ENCODE measurements at places on chromosomes 7 and 10.

GRCh38 chr10:121880895-121881294 lies 46.9 kb downstream of the ATE1 start:
- no peak for DNase-seq

- DNase-seq: no peak
Measured at GRCh38 chr7:80414331-80414730, 97.5 kb downstream of the GNAT3 start.

GRCh38 chr10:11512596-11512995 lies 98.9 kb downstream of the USP6NL start:
- DNase-seq: no peak

GRCh38 chr10:91206427-91206826 lies 14.0 kb upstream of the PCGF5 start:
- no peak for DNase-seq

GRCh38 chr10:85638797-85639196 lies 727.8 kb downstream of the GRID1 start:
- no peak for DNase-seq

- DNase-seq: no peak
Measured at GRCh38 chr7:66727058-66727457, 13.5 kb upstream of the RABGEF1 start.

- peak; percentile 55 for DNase-seq
Measured at GRCh38 chr10:3623746-3624145, 161.3 kb downstream of the KLF6 start.

DNA sequence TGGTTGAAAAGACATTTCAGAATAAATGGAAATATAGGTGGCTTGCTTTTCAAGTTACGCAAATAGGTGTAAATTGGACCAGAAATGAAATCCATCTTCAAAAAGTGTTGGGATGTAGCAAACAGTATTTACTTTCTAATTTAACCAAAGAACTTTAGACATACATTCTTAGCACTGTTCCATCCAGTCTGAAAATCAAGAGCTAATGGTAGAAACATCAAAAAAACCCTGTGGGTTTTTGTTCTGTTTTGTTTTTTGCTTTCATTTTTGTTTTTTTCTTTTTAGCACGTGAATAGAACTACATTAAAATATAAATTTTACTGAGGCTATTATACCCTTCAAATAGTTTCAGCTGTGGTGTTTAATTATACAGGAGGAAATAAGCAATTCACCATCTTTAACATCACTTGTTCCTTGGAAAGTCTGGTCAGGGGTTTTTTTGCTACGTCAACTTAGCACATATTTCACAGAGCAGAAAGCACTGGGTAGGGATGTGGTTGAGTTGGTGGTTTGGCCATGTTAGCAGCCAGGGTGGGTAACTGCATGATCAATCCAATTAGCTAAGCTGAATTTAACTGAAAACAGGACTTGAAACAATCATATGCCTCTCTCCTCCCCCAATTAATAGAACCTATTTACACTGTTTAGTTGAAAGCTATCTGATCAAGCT lies 275.4 kb upstream of the PFKP start:
- DNase-seq: no peak

DNA sequence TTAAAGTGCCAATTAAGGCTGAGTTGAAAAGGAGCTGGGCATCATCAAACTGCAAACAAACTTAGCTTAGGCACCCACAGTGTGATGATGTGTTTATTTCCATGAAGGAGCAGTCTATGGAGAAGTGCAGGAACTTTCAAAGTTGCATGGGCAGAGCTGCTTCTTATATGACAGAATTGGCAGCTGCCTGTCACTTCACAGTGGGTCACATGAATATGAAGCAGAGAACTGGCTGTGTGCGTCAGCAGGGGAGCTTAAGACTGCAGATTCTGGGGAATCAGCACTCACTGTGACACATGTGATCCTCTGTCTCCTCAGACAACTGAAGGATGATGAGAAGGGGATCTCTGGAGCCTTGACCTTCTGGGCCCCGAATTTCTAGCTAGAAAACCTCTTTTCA lies 36.6 kb downstream of the RBM28 start:
- DNase-seq: no peak

- no peak for DNase-seq
Measured at GRCh38 chr7:37000511-37000910, 276.2 kb upstream of the AOAH start.

DNA sequence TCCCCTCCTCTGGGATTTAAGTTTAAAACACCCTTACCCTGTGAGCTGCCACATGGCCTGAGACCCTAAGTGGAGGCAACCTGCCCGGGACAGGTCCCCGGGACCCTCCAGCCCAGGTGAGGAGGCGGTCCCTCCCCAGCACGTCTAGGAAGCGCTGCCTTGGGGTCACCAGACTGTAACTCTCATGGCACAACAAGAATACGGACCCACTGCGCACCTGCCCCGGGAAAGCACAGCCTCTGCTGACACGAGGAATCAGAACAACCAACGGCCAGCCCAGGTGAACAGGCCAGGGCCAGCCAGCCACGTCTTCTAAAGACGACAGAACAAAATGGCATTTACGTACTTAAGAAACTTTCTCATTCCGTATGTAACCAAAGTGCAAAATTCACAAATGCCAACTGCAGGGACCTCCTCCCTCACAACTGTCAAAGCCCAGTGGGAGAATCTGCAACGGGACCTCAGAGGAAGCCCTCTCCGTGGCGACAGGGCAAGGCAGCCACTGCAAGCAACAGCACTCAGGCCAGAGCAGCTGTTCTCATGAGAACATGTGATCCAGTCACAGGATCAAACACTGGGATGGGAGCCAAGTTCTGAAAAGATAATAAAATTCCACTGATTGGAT lies 208.4 kb downstream of the DIP2C start:
- no peak for DNase-seq

DNA sequence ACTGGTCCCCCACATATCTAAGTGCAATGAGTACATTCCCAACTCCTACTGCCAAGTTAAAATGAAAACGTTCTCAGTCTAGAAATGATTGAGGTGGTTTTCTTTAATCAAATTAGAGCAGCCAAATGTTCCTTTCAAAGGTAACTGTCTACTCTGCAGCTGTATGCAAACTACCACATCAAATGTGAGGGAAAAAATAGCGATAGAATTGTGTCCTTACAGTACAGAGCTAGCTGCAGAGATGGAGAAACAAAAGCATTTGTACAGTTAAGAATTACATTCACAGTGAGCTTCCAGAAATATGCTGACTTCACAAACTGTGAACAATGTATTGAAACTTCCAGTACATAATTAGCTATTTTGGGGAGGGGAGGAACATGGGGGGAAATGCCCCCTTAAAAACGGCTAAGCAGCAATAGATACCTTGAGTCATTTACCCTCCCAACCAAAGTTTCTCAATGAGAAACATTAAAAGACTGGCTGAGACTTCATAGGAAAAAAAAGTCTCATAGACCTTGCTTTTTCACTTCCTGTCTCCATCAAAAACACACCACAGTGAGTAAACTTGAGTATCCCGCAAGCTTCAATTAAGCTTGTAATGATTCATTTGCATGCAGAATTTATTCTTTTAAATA lies 22.9 kb downstream of the CDK6 start:
- DNase-seq: peak; percentile 20

DNA sequence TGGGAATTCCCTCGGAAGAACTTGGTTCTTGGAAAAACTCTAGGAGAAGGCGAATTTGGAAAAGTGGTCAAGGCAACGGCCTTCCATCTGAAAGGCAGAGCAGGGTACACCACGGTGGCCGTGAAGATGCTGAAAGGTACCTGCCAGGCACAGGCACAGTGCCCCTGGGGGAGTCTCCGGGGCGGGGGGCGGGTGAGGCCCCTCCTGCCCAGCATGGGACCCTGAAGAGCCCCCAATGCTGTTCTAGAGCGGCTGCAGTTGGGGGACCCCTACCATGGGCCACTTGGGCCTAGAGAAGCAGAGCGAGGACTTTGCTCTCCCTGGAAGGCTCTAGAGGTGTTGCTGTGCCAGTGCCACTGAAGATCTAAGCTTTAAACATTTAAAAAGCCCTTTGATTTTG lies 21.6 kb upstream of the CSGALNACT2 start:
- DNase-seq: no peak

- no peak for DNase-seq
Measured at GRCh38 chr10:96626795-96627194, 40.0 kb upstream of the TM9SF3 start.

GRCh38 chr10:84352251-84352842 lies 24.0 kb downstream of the CCSER2 start:
- peak; percentile 60 for DNase-seq

- peak; percentile 56 for DNase-seq
Measured at GRCh38 chr7:127997226-127997922, 33.9 kb downstream of the LRRC4 start.

DNA sequence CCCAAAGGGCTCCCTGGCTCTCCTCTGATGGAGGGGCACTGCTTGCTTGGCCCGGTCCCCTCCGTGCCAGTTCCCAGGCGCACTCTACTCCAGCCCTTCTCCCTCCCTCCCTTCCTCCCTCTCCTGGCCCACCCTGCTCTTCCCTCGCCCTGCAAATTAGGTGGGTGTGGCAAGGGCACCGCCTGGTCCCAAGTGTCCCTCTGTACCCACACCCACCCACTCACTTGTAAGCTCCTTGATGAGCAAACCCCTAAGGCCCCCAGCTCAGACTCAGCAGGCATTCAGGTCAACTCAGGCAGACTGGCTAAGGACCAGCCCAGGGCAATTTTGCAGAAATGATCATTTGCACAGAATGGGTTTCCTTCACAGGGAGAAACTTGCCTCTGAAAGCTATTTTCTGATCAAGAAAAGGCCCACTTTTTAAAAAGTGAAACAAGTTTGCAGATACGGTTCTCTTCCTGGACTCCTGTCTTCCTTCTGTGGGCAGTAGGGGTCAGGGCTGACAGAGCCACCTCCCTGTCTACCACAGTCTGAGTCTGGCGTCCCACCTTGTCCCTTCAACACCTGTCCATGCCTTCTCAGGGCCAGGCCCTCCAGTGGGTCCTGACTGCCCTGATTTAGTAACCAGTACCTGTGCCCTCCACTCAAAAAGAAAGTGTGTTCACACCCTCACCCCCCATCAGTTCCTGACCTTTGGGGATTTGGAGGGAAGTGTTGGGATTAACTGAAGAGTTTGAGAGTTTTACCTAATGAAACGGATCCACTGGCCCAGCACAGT lies 28.3 kb downstream of the C10orf71 start:
- DNase-seq: no peak

- no peak for DNase-seq
Measured at GRCh38 chr7:75637854-75638593, 100.7 kb downstream of the HIP1 start.

DNA sequence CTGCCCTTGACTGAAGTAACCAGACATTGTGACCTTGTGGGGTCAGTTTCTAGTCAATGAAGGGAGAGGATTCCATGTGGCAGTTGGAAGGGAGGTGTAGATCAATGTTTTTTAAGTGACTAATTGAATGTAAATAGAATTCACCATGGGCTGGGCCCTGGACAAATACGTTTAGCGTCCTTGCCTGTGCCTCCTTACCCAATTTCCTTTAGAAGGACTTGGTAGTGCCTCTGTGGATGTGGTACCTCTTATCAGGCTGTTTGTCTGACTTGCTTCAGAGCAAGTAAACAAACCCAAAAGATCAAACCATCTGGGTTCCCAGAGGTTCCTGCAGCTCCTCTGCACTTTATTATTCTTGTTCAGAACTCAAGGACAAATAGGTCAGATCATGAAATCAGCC lies 4.3 kb upstream of the KAT6B start:
- no peak for DNase-seq

DNA sequence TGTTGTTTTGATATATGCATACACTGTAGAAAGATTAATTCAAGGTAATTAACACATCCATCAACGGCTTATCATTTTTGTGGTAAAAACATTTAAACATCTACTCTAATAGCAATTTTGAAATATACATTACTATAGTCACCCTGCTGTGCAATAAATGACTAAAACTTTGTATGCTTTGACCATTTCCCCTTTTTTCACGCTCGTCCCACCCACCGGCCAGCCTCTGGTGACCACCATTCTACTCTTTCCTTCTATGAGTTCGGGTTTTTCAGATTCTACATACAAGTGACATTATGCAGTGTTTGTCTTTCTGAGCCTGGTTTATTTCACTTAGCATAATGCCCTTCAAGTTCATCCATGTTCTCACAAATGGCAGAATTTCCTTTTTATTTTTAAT lies 21.3 kb downstream of the CYCS start:
- no peak for DNase-seq

GRCh38 chr10:22824520-22824919 lies 103.3 kb upstream of the ARMC3 start:
- DNase-seq: no peak

DNA sequence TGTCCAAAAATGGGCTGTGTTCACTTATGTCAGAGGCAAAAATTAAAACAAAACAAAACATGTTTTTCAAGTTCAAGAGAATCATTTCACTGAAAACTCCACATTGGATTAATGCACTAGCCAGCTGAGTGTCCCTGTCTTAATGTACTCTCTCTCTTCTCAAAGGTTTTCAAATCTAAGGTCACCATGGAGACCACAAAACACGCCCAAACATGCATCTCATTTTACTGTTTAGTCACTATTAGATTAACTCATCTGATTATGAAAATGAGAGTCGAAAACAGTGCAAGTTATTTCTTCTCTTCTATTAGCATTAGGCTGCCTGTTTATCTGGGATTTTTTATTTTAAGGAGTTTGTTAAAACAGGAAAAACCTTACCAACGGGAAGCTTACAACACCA lies 70.8 kb upstream of the ASAH2 start:
- DNase-seq: peak; percentile 33

- DNase-seq: no peak
Measured at GRCh38 chr10:91294134-91294906, 73.9 kb downstream of the PCGF5 start.

DNA sequence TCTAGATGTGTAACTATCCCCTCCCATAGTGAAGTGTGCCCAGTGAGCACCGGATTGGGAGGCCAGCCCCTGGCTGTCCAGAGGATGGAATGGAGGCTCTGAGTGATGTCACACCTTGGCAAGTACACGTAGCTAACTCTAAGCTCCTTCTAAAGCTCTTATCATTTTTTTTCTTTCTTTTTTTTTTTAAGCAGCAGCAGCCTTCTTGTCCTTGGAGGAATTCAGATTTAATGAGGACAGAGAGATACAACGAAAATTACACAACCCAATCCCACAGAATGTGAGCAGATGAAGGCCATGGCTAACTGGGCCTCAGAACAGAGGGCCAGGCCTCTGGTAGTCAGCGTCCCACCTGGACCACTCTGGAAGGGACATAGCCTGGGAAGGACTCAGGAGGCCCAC lies 11.3 kb downstream of the TNS3 start:
- DNase-seq: peak; percentile 54

- no peak for DNase-seq
Measured at GRCh38 chr10:17379151-17379690, 75.2 kb downstream of the ST8SIA6 start.

- no peak for DNase-seq
Measured at GRCh38 chr10:78813998-78814399, 254.8 kb upstream of the ZMIZ1 start.

DNA sequence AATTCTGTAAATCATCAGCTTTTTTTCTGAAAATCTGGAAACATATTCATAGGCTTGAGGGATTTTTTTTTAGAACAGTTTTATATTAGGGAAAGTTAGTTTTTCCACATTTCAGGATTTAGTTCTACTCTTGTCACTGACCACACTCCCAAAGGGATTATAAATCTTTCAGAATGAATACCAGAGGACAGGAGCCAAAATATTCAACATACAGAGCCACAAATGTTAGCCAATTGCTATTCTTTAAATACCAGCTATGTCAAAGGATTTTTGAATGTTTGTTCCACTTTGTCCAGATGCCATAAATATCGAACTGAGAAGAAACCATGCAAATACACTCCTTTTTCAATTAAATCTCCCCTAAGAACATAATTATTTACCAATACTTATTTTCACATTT lies 50.7 kb downstream of the ODAD2 start:
- DNase-seq: peak; percentile 53

Data from AG08395 (cell line).